ENCODE measurements at places on chromosomes 11 and 22.
A peak's percentile ranks its signal among the peaks of the same experiment; 100 is the strongest.

- DNase-seq, result no peak
These were observed 60.0 kb downstream of the BARX2 start for GRCh38 chr11:129435499-129436245.

DNA sequence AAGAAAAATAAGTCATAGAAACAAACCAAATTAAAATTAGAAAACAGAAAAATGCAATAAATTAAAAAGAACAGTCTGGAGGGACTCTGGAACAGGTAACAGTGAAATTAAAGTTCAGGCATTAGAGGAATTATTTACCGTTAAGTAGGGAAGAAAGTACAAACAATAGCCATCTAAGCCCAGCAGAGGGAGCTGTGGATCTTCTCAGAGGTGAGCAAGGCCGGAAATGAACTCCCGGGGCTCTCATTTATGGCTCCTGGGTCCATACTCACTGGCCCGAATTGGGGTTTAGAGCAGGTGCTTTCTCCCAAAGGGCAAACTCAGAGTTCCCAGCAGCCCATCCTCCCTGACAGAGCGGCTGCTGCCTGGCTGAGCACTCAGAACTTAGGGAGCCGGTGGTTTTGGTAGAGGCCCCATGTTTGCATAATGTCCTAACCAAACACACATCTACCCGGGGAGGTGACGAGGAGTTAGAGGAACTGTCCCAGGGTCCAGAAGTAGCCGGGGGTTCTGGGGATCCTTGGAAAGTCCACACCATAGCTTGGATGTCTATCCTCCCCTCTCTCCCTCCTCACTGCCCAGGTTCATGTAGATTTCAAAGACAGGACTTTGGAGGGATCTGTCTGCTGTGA lies 87.8 kb upstream of the VPREB1 start:
- DNase-seq, result no peak

GRCh38 chr11:131303611-131304119 lies 66.8 kb upstream of the NTM start:
- DNase-seq, result no peak

GRCh38 chr22:33030923-33031525 lies 27.2 kb downstream of the SYN3 start:
- no peak for DNase-seq

DNA sequence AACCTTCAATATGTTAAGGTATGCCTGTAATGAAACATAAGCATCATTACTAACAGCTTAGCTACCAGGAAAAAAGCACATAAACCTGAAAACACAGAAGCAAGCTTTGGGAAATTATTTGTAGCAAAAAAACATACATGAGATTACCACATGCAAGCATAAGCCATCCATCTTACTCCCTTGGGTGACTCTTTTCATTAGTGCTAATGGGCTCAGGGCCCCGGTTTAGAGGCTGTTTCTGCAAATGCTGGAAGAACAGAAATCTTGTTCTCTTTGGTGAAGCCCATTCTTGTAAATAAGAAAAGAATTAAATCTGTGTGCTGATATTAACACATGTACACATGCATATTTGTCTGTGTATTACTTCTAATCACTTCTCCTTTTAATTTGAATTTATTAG lies 314.3 kb downstream of the TTC28 start:
- DNase-seq, result no peak

DNA sequence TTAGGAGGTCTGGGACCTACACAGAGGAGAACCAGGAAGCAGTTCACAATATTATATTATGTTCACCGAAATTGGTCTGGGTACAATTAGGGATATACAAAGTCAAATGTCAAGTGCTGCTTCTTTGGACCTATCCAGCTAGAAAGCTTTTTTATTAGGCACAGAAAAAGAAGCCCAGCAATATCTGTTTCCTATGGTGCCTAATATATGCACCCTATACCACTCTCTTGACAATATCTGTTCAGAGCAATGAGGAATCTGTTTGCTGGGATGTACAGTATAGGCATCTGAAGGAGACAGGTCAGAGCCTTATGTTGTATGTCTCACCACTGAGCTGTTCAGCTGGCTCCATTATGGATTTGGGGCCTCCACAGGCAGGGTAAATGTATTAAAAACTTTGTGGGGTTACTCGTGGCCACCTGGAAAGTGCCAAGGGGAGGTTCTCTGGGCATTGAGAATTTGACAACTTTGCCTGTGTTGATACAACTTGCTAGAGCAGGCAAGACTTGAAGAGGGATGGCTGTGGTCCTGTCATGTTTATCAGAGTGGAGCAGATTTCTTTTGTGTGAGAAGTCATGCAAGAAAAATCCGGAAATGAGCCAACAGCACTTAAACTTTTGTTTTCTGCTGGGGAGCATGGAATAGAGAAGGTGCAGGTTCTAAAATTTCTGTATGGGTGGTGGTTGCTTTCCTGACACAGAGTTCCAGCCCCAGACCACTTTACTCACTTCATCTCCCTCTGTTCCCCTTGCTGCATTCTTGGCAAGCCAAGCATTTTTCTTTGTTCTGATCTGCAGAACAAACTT lies 10.1 kb downstream of the STIM1 start:
- peak; percentile 4 for DNase-seq

DNA sequence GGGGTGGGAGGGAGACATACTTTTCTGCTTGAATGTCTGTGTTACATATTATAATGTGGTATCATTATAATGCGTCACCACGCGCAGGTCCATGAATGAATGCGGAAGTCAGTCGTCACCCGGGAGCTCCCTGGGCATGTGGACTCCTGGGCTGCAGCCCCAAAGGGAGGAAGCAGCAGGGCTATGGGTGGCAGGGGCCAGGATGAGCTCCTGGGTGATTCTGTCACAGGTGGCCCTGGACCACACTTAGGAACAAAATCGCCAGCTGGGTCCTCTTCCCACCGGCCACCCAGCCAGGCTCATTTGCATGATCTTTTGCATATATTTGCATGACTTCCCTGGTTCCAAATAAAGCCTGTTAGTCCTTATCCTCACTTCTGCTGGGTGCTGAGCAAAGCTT lies 51.2 kb downstream of the KCNJ4 start:
- DNase-seq, result no peak

- no peak for DNase-seq
These were observed 148.7 kb upstream of the PGR start for GRCh38 chr11:101278286-101278685.

GRCh38 chr22:45317551-45318167 lies 7.9 kb downstream of the FAM118A start:
- DNase-seq, result no peak

DNA sequence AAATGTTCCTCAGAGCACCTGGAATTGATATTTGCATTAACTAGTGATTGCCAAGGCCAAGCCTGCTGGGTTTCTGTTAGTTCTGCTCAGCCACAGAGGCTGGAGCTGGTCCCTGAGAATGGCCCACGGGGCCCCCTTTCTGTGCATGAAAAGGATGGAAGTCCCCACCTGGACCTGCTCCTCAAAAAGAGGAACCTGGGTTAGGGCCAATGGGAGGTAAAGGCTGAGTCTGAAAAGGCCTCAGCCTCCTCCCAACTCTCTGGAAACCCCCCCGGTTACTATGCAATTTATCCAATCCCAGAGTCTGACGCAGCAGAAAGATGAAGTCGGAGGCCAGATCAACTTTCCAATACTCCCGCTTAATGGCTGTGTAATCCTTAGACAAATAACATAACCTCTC lies 6.8 kb upstream of the CREB3L1 start:
- DNase-seq, result no peak

DNA sequence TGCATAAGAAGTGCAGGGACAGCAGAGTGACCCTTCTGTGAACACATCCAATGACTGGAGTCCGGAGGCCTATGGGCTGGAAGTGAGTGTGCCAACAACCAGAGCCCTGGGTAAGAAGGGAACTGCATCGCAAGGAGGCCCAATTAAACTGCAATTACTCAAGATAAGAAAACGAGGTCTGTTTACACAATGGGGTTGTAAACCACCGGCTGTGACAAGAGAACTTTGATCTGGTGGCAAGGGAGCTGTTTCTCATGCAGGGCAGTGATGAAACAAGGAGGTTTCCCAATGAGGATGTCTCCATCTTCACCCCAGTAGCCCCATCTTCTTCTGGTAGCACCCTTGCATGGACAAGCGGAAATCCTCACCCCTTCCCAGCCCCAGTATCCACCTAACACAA lies 21.5 kb downstream of the ETS1 start:
- no peak for DNase-seq

DNA sequence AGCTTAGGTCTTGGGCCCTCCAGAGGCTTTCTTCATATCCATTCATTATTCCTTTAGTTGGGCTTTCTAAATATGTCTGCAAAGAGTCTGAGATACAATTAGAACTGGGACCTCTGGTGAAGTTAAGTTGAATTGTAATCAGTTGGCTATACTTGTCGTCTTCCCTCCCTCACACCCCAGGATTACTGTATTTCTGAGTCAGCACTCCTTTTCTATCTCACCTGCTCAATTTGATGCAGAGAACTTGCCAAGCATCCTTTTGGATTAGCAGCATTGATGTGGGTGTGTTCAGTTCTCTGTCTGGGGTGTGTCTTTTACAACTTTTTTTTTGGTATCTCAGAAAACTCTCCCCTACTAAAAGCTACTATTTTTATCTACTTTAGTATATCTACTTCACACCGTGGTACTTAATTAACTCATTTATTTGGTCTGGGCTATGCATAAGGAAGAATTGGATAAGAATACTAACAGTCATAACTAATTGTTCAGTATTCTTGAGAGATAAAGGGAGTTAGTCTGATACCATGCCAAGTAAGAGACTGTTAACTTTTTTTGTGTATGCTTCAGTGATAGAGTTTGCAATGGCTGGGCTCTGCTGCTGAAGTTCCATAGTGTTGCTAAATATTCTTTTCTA lies 15.1 kb downstream of the CTNND1 start:
- DNase-seq, result no peak

DNA sequence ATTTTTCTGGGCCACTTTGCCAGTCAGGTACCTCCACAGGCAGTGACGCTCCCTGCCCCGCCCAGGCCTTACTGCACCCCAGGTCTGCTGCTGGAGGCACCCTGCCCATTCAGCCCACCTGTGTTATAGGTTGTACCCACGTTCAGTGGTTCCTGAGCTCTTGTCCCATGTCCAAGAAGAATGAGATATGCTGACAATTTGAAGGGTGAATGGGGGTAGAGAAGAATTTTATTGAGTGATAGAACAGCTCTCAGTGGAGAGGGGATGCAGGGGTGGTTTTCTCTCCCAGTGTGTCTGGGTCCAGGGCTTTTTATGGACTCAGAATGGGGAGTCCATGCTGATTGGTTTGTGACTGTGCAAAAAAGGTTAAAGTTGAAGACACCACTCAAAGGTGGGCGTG lies 149.7 kb downstream of the LDLRAD3 start:
- DNase-seq, result no peak

DNA sequence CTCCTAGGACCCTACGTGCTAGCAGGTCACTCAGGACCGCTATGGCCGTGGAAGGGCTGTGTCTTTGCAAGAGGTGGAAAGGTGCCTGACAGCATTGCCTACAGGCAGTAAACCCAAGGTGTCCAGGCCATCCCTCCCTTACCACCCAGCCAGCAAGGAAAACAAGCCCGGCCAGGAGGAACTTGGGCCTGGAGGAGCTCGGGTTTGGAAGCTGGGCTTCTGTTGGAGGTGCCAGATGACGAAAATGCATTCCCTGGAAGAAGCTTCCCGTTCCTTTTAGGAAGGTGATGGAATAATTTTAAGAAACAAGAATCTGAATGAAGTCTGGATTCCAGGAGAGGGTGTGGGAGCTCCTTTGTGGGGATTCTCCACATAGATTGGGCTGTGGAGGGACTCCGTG lies 23.6 kb downstream of the FBLN1 start:
- no peak for DNase-seq

- no peak for DNase-seq
These were observed 14.3 kb downstream of the AMOTL1 start for GRCh38 chr11:94782446-94782845.

DNA sequence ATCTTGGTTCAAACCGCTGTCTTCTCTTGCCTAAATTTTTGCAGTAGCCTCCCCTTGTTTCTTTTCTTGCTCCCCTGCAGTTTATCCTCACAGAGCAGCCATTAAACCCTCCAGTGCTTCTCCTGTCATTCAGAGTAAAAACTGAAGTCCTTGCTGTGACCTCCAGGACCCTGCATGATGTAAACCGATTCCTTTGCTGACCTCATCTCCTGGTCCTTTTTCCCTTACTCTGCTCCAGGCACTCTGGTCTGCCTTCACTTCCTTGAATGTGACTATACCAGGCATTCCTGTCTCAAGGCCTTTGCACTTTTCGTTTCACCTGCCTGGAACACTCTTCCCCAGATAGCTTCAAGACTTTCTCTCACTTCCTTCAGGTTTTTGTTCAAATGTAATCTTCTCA lies 152.0 kb downstream of the WNT11 start:
- no peak for DNase-seq

DNA sequence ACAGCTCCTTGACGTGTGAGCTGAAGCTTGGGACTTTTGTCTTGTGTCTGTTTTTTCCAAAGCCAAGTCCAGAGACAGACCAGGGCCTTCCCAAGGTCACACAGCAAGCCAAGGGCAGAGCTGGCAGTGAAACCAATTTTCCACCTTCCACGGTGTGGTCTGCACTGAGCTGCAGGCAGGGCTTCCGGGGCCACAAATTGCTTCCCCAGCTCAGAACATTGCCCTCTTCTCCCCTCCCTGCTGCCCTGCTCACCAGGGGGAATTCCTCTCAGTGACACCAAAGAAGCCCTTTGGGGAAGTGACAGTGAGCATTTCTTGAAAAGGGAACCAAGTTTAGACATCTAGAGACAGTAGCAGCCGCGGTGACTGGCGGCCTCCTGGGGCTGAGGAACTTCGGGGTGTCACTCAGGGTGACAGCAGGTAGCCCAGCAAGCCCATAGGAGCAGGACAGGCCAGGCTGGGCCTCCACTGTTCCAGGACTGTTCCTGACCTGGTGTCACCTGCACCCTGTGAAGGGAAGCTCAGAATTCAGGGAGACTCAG lies 9.2 kb downstream of the FXYD2 start:
- DNase-seq, result no peak

DNA sequence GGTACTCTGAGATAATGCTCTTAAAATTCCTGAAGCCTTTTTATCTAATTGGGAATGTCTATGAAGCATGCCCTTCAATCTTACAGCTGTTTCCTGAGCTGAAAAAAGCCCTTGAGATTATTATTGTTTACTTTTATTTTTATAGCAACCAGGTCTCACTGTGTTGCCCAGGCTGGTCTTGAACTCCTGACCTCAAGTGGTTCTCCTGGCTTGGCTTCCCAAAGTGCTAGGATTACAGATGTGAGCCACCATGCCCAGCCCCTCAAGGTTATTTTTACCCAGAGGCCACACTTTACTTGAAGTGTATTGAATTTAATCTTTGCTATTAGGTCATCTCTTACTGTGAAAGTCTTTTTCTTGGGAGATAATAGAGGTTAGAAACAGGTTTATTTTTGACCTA lies 7.0 kb upstream of the SWAP70 start:
- no peak for DNase-seq
